ENCODE measurements at places on chromosomes 7 and 10. TPM values are rescaled to one million over a fixed set of nuclear protein-coding genes. Genes with fewer than 3 reads are reported as not detected.

DNA sequence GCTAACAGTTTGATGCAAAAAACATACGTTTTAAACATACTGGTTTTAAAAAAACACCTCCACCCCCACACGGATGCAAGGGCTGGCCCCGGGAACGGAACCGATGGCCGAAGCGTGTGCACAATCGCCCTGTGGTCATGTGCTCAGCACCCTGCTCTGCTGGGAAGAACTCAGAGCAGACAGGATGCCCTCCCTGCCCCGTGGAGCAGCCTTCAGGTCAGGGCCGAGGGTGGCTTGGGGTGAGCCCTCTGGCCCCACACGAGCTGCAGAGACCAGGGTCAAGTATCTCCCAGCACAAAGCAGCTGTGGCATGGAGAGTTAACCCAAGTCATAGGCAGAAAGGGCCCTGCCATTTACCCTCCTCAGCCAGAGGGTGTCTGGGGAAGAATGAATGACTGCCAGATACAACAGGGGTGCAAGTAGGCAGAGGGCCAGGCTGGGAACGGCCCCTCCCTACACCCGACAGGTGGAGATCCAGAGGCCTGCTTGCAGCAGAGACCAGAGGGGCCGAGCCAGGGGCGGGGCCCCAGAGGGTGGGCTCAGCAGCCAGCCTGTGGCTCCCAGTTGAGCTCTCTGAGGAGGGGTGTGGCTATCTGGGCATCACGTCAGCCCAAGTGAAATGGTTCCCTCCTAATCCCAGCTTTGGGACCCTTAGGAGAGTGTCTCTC is 56.8 kb downstream of the ZRANB1 start:
- H3K27me3 ChIP-seq: no peaks in the 10 kb centered on the region
- no peaks in the 10 kb centered on the region for H3K36me3 ChIP-seq
- no peak overlapping the region for H3K27ac ChIP-seq
- H3K4me1 ChIP-seq: no peaks in the 10 kb centered on the region
- no peak for DNase-seq

GRCh38 chr7:7476381-7476780 is 59.3 kb downstream of the COL28A1 start:
- H3K36me3 ChIP-seq: no peaks in the 10 kb centered on the region
- no peaks in the 10 kb centered on the region for H3K27me3 ChIP-seq

- DNase-seq: no peak
- no peak overlapping the region for H3K4me3 ChIP-seq
- H3K36me3 ChIP-seq: no peaks in the 10 kb centered on the region
- no peaks in the 10 kb centered on the region for H3K27me3 ChIP-seq
- peaks cover 8% of the 10 kb centered on the region for H3K4me1 ChIP-seq
These were observed 48.3 kb downstream of the ZMIZ1 start for GRCh38 chr10:79116801-79117723.

The MALRD1 gene
- not detected for total RNA-seq

- no peak overlapping the region for H3K27ac ChIP-seq
- no peak overlapping the region for H3K4me3 ChIP-seq
- no peak for DNase-seq
- H3K36me3 ChIP-seq: no peaks in the 10 kb centered on the region
- no peaks in the 10 kb centered on the region for H3K27me3 ChIP-seq
These were observed 76.6 kb upstream of the ADO start for GRCh38 chr10:62727934-62728333.

GRCh38 chr10:124075231-124075955 is 18.0 kb downstream of the CHST15 start:
- peak; percentile 9 for DNase-seq
- H3K27ac ChIP-seq: peak overlapping the region; percentile 3
- peaks cover 87% of the 10 kb centered on the region for H3K4me1 ChIP-seq
- H3K4me3 ChIP-seq: no peak overlapping the region
- H3K36me3 ChIP-seq: no peaks in the 10 kb centered on the region

All from B cell (primary cell).